NCI-H2107 (cell line): ENCODE measurements at places on chromosomes 3 and 15.
A peak's percentile ranks its signal among the peaks of the same experiment; 100 is the strongest.

- peak; percentile 71 for DNase-seq
These were observed 64.7 kb upstream of the ZBTB38 start for GRCh38 chr3:141303481-141304223.

- no peak for DNase-seq
These were observed 5.4 kb upstream of the SEC11A start for GRCh38 chr15:84721371-84721770.

DNA sequence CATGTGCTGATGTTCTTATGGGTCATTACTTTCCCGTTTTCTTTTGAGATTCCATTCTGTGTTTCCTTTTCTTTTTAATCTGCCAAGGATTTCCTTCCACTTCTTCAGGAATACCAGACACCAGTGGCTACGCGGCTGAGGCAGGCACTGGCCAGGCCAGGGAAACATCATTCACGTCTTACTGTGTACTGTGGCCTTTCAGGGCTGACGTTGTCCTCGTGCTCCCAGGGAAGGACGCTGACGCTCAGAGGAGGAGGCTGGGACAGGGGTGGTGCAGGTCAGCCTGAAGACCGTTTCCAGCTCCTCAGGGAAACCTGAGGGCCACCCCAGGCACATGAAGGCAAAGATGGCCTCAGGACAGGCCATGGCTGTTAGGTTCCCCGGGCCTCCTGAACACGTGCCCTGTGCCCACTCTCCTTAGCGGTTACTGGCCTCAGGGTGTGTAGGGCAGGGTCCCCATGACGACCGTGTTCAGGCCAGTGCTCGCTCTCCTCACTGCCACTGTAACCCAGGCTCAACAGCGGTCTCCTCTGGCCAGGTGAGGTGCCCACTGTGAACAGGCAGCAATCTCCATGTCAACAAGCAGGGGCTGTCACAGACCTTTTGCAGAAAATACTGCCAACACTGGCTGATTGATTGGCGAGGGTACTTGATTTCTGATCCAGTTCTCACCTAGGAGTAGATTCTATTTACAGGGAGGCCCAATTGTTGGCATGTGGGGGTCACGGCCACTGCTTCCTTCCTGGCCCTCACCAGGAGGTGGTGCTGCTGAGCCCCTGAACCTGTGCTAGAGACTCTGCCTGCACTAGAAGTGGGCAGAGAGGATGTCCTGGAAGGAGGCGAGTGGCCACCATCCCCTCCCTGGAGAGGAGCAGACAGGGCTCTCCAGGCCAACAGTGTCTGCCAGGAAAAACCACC, 169.5 kb downstream of the ATP10A start:
- DNase-seq = no peak

GRCh38 chr3:128237348-128238183, 84.3 kb downstream of the EEFSEC start:
- DNase-seq = no peak

- DNase-seq = no peak
These were observed 514.4 kb upstream of the PROK2 start for GRCh38 chr3:72299321-72299802.

DNA sequence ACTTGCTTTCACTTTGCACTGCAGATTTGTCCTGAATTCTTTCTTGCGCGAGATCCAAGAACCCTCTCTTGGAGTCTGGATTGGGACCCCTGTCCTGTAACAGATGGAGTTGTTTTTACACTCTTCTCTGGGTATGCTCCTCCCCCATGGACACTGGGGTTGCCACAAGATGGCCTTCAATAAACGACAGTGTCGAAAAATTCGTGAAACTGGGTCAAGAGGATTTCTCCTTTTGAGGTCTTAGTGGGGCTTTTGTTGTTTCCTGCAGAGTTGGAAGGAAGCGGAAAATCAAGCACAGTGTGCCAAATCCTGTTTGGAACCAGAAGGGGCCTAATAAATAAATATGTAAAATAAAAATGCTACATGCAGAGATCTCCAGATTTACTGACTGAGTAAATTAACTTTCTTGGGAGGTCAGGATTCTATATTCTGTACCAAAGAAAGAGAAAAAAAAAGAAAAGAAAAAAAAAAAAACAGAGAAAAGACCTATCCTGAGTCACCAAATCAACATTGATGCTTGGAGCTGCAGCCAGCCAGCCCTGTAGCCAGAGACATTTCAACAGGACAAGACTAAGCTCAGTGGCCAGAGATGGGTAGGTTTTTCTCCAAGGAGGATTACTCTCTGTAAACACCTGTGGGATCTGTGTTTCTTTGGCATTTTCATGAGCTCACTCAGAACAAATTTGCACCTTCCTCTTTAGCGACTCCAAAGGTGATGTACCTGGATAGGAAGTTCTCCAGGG, 24.8 kb downstream of the CCDC80 start:
- no peak for DNase-seq
